ENCODE measurements at places on chromosomes 11 and 22. TPM values are rescaled to one million over a fixed set of nuclear protein-coding genes. Genes with fewer than 3 reads are reported as not detected.

Gene MMP13
- not detected for total RNA-seq

Gene EFEMP2
- 18.8 TPM for total RNA-seq

Gene APOBEC3B
- total RNA-seq: not detected

Gene NTM
- 266 TPM for total RNA-seq

Gene MRGPRD
- not detected for total RNA-seq

Gene PNPLA5
- not detected for total RNA-seq

Gene CXCR5
- total RNA-seq: not detected

Gene MS4A6E
- not detected for total RNA-seq

Gene AKIP1
- 24.7 TPM for total RNA-seq

Gene NLRP14
- 1.6 TPM for total RNA-seq

Gene HBE1
- total RNA-seq: 3.8 TPM

Gene CHEK1
- 17.2 TPM for total RNA-seq

Gene PTPRJ
- total RNA-seq: 18.8 TPM

Gene KCNJ1
- not detected for total RNA-seq

Gene HBG1
- 0.63 TPM for total RNA-seq

Gene SYT13
- total RNA-seq: 153 TPM

Gene FOLR3
- total RNA-seq: not detected

Gene KCNQ1
- total RNA-seq: not detected

Gene TMEM223
- total RNA-seq: 15.7 TPM

Gene OR52I1
- not detected for total RNA-seq

Gene NXPE2
- 0.94 TPM for total RNA-seq

Gene TBX1
- total RNA-seq: not detected

Gene PDGFB
- total RNA-seq: 1.6 TPM

Gene SCN3B
- 95.2 TPM for total RNA-seq

Gene MYO7A
- 1.6 TPM for total RNA-seq

Gene MMP8
- not detected for total RNA-seq

Gene ZNF214
- 17.8 TPM for total RNA-seq

Gene PHLDA2
- not detected for total RNA-seq

Gene PHLDB1
- 129 TPM for total RNA-seq

Gene GAB4
- not detected for total RNA-seq

Gene ARHGEF17
- 46.6 TPM for total RNA-seq

Gene CCDC15
- total RNA-seq: 3.8 TPM

Gene HBB
- 141 TPM for total RNA-seq

Gene INSC
- not detected for total RNA-seq

Gene ABCG4
- 4.1 TPM for total RNA-seq

Gene PARVG
- total RNA-seq: 1.9 TPM

Gene KIF18A
- total RNA-seq: 8.1 TPM

Gene TMPRSS13
- 0.63 TPM for total RNA-seq

Gene LGR4
- 19.4 TPM for total RNA-seq

Gene VSTM5
- 4.7 TPM for total RNA-seq

Gene BIRC2
- total RNA-seq: 136 TPM

Gene ME3
- total RNA-seq: 170 TPM

Gene TCN2
- 16.0 TPM for total RNA-seq

Gene ACCSL
- not detected for total RNA-seq
